ENCODE measurements at places on chromosomes 5 and 9. TPM values are rescaled to one million over a fixed set of nuclear protein-coding genes. Genes with fewer than 3 reads are reported as not detected.
A peak's percentile ranks its signal among the peaks of the same experiment; 100 is the strongest.

DNA sequence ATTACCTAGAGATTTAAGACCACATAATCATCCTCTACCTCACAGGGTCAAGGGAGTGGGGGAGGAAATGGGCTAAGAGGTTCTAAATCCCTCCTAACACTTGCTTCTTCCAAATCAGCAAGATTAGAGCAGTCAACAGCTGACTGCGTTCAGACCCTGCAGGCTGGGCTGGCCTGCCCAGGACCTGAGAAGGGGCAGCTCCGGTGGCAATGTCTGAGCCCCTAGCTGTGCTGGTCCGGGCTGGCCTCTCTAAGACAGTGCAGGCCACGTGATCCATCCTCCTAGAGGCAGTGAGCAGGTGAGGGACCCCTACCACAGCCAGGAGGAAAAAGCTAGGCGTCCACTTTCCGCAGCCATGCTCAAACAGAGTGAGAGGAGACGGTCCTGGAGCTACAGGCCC lies at the start of gene KCNV2:
Gene KCNV2, plus strand, starts transcription at position 126 of the 400 bp plus-strand sequence. Its CDS starts 230 bp downstream, at position 356.
- no peak for DNase-seq

DNA sequence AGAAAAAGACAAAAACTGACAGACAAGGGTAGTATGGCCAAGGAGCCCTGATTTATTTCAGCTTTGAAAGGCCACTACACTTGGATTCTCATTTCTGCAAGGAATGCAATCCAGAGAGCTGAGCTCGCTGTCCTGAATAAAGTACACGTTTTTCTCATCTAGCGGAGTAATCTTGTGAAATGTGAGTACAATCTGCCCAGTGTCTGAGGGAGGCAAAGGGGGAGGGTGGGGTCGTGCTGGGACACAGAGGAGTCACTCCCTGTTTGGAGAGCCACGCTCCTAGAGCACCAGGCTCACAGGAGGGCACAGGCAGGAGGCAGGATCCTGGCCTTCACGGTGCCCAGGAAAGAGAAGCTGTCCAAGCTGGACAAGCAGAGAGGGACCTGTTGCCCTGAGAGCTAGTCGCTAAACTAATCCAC lies 51.0 kb upstream of the IFNK start:
- DNase-seq = no peak

DNA sequence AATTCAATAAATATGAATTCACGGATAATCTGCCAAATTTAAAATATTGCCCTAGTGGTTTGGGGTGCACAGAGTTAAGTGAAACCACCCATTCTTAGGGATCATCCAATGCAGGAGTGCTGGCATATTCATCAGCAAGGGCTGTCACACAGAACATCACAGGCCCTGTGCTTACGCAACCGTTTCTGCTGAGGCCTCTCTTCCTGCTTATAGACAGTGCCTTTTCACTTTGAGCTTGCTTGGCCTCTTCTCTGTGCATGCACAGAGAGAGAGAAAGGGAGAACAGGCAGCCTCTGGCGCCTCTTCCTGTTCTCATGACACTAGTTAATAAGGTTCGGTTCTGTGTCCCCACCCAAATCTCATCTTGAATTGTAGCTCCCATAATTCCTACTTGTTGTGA lies 366.3 kb downstream of the ICE1 start:
- no peak for DNase-seq

ARSI gene
- not detected for total RNA-seq

CDHR2 gene
- 0.64 TPM for total RNA-seq

RBM27 gene
- total RNA-seq = 36.0 TPM

PCDHGB3 gene
- 0.85 TPM for total RNA-seq

- no peak for DNase-seq
Measured at GRCh38 chr5:126016256-126016655, 407.0 kb upstream of the GRAMD2B start.

DNA sequence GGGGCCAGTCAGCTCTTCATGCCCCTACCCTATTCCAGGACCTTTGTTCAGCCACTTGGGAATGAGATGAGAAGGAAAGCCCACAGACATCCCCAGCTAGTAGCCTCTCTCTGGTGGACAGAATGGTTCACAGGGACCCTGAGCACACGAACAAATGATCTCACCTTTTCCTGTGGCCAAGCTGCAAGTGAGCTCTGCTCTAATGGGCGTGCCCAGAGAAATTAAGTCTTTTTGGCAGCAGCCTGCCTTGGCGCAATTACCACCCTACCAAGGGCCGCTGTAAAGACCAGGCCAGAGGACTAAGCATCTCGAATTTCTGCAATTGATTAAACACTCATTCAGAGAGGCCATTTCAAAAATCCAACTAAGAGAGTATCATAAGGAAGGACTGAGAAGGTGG lies 56.0 kb downstream of the WHRN start:
- no peak for DNase-seq

IFNK gene
- not detected for total RNA-seq

GRCh38 chr9:137156567-137157375 lies 13.1 kb downstream of the LRRC26 start:
- peak; percentile 43 for DNase-seq

DNA sequence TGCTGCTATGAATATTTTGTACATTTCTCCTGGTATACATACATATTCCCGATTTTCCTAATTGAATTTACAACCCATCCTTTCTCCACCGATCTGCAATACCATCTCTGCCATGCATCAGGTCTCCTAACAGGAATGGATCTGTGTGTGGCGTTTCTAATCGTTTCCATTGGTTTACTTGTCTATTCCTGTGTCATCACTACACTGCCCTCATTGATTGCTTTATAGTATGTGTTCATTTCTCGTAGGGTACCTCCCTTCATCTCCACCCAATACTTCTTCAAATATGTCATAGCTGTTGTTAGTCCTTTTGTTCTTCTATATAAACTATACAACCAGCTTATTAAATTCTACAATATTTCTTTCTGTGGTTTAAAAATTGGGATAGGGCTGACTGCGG lies 7.1 kb upstream of the OR2S2 start:
- DNase-seq = no peak

LCN1 gene
- not detected for total RNA-seq

DNA sequence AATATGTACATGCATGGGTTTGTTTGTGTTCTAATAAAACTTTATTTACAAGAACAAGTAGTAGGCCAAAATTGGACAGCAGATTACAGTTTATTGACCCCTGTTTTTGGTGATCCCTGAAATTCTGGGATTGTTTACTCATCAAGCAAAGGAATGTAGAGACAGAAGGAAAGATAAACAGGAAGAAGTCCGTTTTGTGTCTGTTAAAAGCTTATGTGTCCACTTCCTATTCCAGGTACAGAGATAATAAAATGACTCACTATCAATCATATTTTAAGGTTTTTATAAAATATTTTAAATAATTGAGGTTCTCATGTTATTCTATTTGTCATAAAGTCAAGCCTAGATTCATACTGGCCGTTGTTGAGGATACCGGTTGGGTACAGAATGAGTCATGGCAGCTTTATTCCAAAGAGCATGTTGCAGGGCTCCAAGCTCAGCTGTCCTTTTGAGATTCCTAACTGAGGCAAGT lies 214.9 kb upstream of the DAB2 start:
- no peak for DNase-seq

OR13C2 gene
- total RNA-seq = not detected

- DNase-seq = peak; percentile 57
Measured at GRCh38 chr9:36008774-36009300, 27.9 kb upstream of the RECK start.

PRUNE2 gene
- 0.27 TPM for total RNA-seq

DNA sequence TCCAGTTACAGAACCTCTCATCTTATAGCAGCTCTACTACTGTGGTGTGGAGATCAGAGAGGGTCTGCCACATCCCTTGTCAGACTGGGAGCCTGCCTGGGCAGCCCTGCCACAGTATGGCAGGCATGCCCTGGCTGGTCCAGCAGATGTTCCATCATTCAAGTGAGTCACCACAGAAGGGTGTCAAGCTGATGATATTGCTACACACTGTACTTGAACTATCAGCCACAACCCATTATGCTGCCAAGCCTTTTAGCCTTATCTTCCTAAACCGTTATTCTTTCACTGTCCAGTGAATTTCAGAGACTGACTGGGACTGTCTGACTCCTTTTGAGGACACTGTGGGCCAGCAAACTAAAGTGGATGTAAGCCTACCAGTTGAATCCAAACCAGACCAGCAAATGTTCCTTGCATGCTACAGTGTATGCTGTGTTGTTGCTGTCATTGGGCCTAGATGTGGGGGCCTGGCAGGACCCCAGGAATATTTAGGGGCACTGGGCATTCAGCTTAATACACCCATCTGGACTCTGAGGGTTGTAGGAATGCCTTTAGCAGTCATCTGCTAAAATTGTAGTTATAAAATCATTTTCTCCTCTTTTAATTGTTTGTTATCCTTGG lies 202.6 kb downstream of the NR3C1 start:
- no peak for DNase-seq

- DNase-seq = no peak
Measured at GRCh38 chr5:68398146-68398812, 182.7 kb downstream of the PIK3R1 start.

GRCh38 chr5:153572411-153573145 lies 82.1 kb downstream of the GRIA1 start:
- no peak for DNase-seq

DNA sequence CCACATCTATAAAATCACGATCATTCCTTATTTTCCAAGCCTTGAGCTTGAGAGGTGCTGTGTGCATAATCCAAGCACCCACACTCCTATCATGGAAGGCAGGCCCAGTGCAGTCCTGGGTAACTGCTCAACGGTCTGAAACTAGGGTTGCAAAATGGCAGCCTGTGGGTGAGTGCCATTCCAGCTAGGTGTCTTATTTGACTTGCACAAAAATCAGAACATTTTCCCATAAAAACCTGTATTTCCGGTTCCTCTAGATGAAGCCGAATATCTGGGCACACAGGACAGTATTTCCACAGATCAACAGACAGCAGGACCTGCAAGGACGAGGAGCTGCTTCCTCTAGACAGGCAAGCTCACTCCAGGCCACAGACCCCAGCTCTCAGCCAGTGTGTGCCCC lies 588.8 kb downstream of the BNC2 start:
- no peak for DNase-seq

DNA sequence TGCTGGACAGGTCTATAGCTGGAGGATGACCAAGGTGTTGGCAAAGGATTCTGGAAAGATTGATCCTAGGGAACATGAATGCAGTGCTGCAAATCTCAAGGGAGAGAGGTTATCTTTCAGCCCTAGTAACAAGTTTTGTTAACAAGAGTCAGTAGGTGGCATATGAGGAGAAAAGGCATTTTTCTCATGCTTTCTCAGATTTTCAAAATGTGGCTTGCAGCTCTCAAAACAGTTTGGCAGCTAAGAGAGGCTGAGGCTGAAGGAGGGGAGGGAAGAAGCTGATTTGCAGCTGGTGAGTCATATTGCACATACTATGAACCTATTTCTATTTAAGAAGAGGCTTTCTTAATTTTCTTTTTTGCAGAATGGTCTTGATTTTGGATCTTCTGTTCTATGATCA lies 64.3 kb upstream of the PCA3 start:
- no peak for DNase-seq

- no peak for DNase-seq
Measured at GRCh38 chr9:38017149-38017884, 51.7 kb downstream of the SHB start.

Measured in activated T-helper 2 cell treated with anti-CD3 and anti-CD28 coated beads, Interferon-gamma antibody, Interleukin-2, Interleukin-4, amounts not matched to agents 10 μg/mL and 5 μg/mL and 100 μg/mL, durations not matched to agents 14 hours and 24 hours and 36 hours (primary cell).